ENCODE measurements at places on chromosomes 5 and 9.

DNA sequence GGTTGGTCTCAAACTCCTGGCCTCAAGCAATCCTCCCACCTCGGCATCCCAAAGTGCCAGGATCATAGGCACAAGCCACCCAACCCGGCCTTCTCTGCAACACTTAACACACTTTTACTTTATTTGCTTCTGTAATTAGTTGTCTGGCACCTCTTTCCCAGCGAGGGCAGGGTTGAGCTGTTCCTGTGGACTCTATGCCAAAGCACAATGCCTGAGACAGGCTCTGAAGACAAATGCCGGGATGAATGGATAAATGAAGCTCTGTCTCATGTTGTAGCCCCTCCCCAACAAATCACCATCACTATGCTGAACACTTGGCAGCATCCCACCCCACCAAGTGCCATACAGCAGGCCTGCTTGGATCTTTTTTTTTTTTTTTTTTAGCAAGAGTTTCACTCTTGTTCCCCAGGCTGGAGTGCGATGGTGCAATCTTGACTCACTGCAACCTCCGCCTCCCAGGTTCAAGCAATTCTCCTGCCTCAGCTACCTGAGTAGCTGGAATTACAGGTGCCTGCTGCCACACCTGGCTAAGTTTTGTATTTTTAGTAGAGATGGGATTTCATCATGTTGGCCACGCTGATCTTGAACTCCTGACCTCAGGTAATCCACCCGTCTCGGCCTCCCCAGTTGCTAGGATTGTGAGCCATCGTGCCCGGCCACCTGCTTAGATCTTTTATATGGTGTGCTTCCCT is 21.3 kb downstream of the GPX3 start:
- DNase-seq: no peak

DNA sequence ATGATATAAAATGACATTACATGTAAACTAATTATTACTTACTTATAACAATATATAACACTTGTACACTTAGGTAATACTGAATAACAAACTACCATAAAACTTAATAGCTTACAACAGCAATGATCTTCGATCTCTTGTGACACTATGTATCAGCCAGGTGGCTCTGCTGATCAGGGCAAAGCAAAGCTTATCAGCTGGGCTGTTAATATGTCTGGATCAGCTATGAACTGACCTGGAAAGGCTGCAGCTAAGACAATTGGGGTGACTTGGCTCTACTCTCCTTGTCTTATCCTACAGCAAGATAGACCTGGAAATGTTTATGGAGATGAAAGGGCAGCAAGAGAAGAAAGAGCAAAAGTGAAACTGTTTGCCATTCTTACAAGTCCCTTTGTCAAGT is 511.3 kb downstream of the TLR4 start:
- no peak for DNase-seq

GRCh38 chr5:164302533-164303235 is 797.3 kb downstream of the MAT2B start:
- no peak for DNase-seq

GRCh38 chr9:36802201-36802920 is 229.7 kb downstream of the MELK start:
- DNase-seq: no peak

DNA sequence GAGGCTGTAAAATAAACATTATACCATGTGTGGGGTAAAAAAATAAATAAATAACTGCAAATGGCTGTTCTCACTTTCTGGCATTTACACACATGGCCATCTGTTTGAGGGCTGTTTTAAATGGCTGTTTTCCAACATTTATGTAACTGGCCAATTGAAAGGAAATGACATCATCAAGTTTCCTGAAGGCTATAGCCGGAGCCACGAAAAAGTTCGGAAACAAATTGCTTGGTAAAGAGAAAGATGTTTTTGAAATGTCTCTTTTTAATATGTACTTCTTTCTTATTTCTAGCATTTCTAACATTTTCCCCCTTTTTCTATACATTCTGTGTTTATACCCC is 95.4 kb upstream of the DAB2 start:
- no peak for DNase-seq

DNA sequence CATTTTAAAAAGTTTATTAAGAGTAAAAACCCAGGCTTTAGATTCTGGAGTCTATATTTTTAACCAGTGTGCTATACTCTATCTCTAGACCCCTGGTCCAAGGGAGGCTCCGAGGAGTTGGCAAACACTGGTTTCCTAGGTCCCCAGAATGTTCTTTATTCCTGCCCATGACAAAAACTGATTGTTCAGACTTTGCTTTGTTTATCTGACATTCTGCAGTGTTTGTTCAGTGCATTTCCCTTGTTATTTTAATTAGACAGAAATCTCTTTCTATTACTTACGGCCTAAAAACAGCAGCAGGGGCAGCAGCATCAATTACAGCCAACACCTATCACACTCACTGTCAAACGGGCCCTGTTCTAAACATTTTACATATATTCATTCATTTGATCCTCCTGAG is 2011.6 kb upstream of the WWC1 start:
- no peak for DNase-seq

GRCh38 chr9:20914556-20914955 is 116.9 kb downstream of the HACD4 start:
- DNase-seq: no peak

DNA sequence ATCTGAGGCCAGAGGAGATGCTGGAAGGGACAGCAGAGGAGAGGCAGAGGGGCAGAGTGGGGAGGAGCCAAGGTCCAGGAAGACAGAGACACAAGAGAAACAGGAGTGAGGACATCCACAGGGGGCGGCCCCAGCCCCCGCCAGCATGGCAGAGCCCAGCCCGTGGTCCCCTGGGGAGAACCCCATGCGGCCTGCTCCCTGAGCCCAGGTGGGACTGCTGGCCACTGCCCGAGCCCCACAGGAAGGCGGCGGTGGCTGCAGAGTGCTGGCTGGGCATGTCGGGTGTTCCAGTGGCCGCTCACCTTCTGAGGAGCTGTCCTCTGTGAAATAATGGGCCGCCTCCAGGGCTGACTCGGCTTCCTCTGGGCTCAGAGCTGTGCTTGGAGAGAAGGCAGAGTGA is 8.9 kb upstream of the MRNIP start:
- DNase-seq: no peak

GRCh38 chr9:133979273-133979920 is 12.7 kb downstream of the VAV2 start:
- DNase-seq: no peak

- DNase-seq: no peak
Observed at GRCh38 chr9:129285979-129286772, 108.1 kb upstream of the IER5L start.

DNA sequence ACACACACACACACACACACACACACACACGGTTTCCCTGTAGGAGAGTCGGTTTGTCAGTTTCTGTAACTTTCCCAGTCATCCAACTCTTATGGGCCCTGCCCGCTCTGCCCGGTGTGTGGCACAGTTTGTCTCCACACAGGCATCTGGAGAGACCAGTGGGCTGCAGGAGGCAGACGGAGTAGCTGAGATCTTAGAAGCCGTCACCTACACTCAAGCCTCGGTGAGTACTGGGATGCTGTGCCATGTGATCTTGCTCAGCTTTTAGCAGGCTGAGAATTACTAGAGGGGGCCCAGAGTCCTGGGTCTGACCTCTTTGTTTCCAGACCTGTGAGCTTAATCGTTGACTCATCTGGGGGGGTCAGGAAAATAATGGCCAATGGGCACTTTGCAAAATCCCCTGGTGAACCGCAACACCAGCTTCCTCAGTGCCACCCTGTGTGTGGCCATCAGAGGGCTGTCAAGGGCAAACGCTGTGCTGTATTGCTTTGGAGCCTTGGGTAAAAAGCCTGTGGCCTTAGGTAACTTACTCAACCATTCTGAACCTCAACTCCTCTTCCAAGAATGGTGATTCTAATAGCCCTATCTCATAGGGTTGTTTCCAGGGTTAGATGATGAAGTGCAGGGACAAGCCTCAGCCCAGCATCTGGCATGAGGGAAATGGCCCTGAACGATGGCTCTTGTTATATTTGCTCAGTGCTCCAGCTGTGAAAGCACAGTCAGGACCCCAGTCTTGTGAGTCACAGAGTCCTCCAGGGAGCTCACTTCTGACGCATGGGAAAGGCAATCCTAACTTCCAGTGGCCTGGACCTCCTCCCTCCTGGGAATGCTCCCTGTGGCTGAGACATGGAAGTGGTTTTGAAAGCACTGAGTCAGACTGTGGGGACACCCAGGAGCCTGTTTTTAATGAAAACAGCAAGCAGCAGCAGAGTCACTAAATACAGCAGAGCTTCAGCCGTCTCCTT is 45.6 kb downstream of the COL15A1 start:
- DNase-seq: no peak

DNA sequence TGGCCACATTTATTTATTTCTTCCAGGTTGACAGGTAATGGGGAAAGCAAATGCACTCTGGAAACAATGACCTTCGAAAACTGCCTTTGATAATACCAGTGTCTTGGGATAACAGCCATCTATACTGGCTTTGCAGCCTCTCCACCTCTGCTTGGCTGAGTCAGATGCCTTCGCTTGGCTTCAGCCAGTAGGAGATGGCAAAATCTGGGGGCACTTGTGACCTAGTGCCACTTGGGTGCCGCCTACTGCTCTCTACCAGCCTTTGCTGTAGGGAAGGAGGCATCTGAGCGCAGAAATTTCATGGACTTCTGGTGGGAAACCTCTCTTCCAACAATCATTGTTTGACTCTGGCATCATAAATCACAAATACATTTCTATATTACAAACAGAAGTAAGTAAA is 21.8 kb downstream of the FYB1 start:
- peak; percentile 84 for DNase-seq

DNA sequence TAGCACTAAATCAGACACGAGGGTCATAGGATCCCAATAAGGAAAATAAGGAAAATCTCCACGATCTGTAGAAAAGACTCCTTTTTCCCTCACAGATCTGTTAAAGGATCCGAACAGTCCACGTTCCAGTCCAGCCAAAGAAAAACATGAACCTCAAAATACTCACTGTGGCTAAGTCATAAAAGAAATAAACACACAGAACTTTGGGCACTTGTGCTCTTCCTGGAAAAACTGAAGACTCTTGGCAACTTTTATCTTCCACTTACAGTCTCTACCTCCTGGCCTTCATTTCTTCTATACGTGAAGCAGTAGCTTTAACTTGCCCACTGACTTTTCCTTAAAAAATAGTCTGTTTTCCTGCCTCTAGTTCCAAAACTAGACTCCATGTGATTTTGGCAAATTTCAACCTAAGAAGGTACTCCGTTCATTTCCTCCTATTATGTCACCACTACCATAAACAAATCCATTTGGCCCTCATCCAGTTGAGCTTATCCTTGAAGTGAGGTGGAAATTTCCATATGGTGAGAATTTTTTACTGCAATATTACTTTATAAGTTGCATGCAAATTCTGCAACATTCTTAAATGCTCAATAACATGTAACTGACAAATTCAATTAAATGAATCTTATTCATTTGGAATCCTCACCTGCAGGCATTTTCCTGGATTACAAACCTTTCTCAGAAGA is 5.3 kb upstream of the LHFPL2 start:
- DNase-seq: no peak

GRCh38 chr5:173581408-173582215 is 34.8 kb downstream of the BOD1 start:
- peak; percentile 32 for DNase-seq

- DNase-seq: no peak
Observed at GRCh38 chr9:132114102-132114707, 34.5 kb upstream of the MED27 start.

- DNase-seq: no peak
Observed at GRCh38 chr9:15936306-15936921, 383.6 kb downstream of the CCDC171 start.

GRCh38 chr9:132798817-132799790 is 79.0 kb downstream of the AK8 start:
- DNase-seq: no peak

DNA sequence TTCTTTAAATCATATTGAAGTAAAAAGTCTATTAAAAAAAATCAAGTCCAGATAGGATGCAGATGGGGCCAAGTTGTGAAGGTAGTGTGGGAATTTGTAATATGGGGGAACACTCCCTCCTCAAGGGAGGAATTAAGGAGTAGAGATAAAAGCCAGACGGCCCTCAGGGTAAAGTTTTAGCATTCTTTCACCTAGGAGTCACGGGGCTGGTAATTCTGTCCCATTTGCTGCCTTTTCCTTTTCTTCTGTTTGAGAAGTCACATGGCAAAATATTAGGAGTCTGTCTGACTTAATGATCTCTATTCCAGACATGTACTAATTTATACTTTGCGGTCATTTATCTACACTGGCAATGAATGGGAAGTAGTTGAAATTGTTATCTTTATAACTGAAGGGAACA is 61.9 kb downstream of the SNX24 start:
- no peak for DNase-seq

DNA sequence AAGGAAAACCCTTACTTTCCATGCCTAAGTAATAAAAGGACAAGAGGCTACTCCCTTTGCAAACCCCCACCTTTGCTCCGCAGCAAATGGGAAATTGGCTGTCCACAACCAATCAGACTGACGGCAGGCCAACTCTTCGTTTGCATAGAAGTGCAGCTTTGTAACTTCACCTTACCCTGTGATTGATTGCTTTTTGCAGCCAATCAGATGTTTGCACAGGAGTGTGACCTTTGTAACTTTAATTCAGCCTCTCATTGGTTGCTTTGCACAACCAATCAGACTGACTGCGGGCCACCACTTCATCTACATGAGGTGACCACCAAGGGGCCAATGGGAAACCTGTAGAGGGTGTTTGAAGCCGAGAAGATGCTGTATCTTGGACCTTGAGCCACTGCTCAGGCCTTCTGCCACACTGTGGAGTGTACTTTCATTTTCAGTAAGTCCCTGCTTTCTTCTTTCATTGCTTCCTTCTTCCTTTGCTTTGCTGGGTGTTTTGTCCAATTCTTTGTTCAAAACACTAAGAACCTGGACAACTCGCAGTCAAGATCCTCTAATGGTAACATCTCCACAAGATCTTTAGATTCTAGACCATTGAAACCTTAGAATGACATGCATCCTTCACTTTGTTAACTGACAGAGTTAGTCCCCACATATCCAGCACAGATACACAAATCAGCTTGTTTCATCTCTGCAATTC is 51.3 kb upstream of the FREM1 start:
- DNase-seq: no peak

DNA sequence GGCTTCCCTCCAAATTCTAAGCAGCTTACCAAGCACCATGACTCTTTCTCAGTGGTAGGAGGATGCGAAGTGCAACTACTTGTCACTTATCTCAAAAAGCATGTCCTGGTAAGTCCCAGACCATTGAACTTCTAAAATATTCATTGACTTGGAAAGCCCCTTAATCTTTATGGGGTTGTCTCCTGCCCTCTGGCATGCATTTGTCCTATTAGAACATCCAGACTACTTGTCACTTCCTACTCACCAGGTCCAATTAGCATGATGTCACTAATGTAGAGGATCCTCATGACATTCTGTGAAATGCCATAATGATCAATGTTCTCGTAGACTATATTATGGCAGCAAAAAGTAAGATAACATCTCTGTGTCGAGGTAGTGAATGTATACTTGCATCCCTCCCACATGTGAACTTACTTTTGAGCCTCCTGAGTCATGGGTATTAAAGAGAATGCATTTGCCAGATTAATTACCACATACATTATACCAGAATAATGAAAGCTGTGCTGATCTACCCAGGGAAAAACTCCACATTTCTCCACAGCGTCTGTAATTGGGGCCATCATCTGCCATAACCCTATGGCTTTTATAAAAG is 63.5 kb upstream of the RAD23B start:
- no peak for DNase-seq
